Pulmonary artery endothelial cell (primary cell): ENCODE measurements at places on chromosomes 7 and 10.

- no peak for DNase-seq
Measured at GRCh38 chr7:43576241-43576640, 6.7 kb upstream of the STK17A start.

- no peak for DNase-seq
Measured at GRCh38 chr10:58642916-58643428, 130.3 kb downstream of the BICC1 start.

DNA sequence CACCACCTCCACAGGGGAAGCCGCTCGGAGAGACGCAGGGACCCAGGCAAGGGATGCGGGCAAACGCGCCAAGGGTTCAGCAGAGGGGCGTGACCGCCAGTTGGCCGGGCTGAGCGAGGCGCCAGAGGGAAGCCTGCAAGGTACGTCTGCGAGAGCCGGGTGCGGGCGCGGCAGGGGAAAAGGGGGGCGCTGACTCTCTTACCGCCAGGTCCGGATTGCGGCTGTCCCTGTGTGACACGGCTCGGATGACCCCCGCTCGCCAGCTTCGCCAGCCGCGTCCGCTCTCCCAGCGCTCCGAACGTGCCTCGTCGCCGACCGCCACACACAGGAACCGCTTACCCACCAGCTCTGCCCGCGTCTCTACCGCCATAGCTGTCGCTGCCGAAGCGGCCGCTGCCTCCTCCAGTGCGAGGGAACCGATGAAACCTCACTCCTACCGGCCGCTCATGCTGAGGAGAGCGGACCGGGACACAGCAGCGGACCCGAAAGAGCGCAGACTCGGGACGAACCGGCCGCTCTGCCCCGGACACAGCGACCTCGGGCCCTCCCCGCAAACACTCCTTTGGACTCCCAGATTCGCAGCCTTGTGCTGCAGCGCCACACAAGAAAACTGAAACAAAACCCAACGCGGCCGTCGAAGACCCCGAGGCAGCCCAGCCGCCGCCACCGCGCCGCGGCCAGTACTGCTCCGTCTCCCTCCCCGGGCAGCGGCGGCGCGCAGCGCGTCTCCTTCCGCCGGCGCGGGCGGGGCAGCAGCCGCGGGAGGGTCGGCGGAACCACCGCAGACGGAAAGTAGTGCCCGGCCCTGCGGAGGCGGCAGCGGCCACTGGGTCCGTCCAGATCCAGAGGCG is at the start of gene JMJD1C:
JMJD1C (minus strand) TSS at position 685 of the 851 bp plus-strand sequence; CDS start at position 370, 315 bp downstream.
- DNase-seq = peak; percentile 50

GRCh38 chr10:52313256-52313932 is 687 bp upstream of the DKK1 start:
- no peak for DNase-seq

DNA sequence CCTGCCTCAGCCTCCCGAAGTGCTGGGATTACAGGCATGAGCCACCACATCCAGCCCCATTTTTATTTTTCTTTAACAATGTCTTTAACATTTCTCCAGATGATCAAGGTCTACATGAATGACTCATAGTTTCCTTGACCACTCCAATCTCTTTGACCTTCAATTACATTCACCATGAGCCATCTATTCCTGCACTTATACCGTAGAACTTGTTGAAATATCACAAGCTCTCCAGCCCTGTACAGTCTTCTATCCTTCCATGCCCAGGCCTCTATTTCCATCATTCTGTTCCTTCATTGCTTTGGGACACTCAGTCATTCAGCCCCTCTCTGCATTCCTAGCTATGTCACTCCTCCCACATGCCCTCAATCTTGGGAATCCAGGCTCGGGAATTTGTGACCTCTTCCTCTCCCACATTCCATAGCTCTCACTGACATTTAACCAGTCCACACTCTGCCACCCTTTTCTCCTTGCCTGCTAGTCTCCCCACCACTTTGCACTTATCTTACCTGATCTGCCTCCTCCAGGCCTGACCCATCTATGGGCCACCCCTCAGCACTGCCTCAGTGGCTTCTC is 151.8 kb upstream of the STK17A start:
- DNase-seq = no peak

DNA sequence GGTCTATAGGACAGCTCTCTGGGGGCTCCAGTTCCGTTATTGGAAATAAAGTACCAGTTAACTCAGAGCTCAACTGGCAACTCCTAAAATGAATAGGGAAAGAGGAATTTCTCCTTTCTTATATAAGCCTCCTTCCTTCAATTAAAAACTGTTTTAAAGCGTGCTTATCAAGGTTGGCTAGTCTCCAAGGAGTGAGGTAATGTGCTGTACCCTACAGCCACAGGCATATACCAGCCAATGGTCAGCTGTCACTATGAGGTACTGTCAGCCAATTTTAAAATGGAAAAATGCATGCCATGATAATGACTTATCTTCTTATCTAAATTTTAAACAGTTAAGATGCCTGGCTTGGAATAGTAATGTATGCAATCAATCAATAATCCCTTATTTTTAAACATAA is 76.2 kb downstream of the PLCE1 start:
- DNase-seq = no peak

GRCh38 chr7:123797673-123798531 is 47.1 kb upstream of the HYAL4 start:
- DNase-seq = peak; percentile 39

- DNase-seq = no peak
Measured at GRCh38 chr7:82389876-82390275, 53.7 kb downstream of the CACNA2D1 start.

- DNase-seq = no peak
Measured at GRCh38 chr10:35752469-35753461, 110.7 kb upstream of the FZD8 start.

- DNase-seq = no peak
Measured at GRCh38 chr10:8133146-8133545, 78.7 kb downstream of the GATA3 start.

GRCh38 chr7:92331508-92331907 is 85.7 kb downstream of the ANKIB1 start:
- DNase-seq = no peak

DNA sequence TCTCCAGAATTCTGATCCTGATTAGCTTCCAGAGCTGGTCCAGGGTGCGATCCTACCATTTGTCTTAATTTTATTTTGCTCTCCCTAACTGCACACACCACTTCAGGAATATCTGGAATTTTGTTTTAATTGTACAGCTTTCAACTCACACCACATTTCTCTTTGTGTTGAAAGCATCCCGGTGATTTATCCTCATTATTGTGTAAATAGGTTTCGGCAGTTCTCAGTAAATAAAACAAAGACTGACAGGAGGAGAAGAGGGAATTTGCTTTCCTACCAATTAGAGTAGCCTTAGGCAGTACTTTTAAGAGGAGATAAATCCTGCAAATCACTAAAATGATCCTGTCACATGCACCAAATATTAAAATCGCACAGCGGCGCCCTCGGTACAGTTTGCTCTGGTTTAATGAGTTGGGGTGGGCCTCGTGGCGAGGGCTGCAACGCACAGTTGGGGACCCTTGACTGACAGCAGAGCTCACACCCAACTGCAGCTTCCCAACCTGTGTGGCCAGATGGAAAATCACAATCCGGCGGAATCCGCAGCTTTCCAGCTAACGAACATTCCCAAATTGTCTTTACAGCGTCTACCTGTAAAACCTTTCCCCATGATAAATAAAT is 62.6 kb downstream of the EBF3 start:
- no peak for DNase-seq

DNA sequence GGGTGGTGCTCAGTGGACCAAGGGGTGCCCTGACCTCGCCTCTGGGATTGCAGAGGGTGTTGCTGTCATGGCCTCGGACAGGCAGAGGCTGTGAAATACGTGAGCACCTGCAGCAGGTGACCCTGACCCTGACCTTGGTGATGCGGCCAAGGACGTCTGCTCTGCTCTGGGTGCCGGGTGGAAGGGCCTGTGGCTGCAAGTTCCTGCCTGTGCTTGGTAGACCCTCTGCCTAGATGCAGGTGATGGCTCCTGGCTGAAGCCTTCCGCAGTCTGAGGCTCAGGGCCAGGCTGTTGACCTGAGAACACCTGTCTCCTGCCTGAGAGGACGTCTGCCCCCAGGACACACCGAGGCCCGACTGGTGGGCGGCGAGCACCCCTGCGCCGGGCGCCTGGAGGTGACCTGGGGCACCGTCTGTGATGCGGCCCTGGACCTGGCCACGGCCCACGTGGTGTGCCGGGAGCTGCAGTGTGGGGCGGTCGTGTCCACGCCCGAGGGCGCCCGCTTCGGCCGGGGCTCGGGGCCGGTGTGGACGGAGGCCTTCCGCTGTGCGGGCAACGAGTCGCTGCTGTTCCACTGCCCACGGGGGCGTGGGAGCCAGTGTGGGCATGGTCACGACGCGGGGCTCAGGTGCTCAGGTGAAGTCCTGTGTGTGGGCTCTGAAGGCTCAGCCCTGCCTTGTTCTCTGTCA is 4.4 kb downstream of the SCART1 start:
- no peak for DNase-seq

GRCh38 chr7:15041226-15041625 is 138.7 kb upstream of the DGKB start:
- no peak for DNase-seq

- DNase-seq = no peak
Measured at GRCh38 chr7:4500812-4501211, 181.3 kb upstream of the FOXK1 start.

- DNase-seq = no peak
Measured at GRCh38 chr10:90480466-90480865, 377.4 kb downstream of the HTR7 start.

DNA sequence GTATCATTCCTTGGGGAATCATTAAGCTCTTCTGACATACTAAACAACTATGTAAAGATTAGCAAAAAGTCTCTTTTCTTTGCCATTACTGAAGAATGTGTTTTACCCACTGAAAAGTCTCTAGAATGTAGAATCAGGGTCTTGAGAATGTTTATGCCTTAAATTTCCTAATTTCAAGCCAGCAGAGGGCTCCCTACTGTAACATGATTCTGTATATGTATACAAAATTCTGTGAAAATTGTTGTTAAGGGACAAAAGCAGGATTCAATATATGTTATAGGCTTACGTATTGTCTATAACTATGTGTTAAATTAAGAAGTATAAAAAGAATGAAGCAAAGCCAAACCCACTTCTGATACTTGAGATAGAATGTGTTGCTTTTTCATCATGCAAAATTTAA is 296.9 kb upstream of the DGKB start:
- no peak for DNase-seq

DNA sequence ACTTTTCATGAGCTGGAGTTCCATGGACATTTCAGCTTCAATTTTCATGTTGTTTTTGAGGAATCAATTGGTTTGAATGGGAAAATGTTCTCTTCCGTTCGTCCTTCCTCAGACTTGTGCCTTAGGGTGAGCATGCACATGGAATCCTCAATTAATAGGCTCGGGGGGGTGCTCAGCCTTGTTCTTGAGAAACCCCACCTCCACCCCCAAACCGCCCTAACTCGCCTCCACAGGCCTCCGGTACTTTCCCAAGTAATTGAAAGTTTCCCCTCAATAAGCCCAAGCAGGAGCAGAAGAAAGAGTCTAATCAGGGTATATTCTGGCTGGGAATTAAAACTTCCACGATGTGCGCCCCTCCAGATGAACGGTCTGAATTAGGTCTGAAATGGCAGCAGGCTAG is 945.2 kb downstream of the GRID1 start:
- DNase-seq = no peak

GRCh38 chr10:94183666-94184264 is 179.0 kb downstream of the NOC3L start:
- DNase-seq = no peak

DNA sequence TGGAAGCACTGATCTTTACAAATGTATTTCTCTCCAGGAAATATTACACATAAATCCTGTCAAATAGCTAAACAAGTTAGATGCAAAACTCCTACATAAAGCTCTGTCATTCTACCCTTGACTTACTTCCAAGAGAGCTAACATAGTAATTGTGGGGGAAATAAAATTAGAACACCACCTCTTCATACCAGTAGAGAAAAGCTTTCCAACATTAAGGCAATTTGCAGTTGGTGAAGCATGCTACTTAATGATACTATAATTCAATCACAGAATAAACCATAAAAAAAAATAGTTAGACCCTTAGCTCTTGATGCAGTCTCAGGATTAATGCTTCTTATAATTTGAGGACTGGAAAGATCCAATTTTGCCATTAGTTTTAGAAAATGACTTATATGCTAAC is 35.2 kb downstream of the SEMA3A start:
- DNase-seq = no peak

DNA sequence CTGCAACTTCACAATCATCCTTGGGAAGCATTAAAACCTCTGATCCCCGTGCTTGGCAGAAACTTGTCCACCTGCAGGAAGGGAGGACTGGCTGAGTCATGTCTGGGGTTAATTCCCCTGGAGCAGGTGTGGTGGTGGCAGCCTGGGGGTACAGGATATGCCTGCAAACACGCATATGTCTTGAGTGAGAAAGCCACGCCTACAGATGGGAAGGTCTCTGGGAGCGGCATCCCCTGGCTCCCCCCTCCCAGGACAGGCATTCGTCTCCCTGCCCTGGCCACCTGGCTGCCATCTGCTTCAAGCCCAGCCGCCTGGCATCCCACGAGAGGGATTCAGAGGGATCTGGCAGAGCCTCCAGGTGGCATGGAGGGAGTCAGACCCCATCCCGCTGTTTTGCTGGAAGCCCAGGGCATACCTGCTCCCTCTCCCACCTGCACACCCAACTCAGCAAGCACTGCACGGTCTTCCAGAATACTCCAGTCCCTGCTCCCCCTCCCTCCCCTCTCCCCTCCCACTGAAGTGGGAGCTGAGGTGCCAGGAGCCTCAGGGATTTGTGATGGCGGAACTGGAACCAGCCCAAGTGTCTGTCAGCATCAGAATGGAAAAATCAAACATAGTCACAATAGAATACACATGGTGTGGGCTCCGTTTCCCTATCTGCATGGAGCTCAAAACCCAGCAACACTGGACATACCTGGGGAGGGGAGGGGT is 61.0 kb downstream of the CAMK2B start:
- DNase-seq = no peak

DNA sequence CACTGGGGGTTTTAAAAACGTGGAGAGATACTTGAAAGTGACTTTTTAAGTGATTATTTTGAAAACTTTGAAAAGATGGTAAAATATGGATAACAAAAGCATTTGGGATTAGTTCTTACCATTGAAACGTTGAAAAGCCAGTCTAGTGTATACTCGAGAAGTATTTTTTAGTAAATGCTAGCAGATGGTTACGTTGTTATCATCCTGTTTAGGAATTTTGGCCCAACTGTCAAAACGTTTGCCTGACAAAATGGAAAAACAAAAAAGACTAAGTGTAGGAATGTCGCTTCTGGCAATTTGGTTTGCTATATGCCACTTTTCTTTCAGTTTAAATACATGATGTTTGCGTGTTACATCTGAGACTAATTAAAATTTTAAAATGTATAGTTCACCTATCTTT is 1.2 kb downstream of the RBM33 start:
- no peak for DNase-seq

GRCh38 chr7:143012001-143012400 is 14.9 kb downstream of the OR9A2 start:
- DNase-seq = no peak

DNA sequence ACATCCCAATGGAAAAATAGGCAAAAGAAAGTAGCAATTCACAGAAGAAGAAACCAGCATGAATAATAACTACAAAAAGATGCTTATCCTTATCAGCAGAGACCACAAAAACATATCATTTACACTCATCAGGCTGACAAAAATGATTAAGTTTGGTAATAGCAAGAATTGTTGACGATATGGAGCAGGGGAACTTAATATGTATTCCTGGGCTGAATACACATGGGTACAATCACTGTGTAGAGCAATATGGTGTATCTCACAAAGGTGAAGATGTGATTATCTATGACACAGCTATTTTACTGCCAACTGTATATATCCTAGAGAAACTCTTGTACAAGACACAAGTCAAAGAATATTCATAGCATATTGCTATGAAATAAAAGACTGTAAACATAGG is 141.8 kb upstream of the NOBOX start:
- DNase-seq = no peak

GRCh38 chr10:61391281-61391680 is 61.9 kb downstream of the TMEM26 start:
- DNase-seq = no peak
